ENCODE measurements at places on chromosomes 16 and 17.

DNA sequence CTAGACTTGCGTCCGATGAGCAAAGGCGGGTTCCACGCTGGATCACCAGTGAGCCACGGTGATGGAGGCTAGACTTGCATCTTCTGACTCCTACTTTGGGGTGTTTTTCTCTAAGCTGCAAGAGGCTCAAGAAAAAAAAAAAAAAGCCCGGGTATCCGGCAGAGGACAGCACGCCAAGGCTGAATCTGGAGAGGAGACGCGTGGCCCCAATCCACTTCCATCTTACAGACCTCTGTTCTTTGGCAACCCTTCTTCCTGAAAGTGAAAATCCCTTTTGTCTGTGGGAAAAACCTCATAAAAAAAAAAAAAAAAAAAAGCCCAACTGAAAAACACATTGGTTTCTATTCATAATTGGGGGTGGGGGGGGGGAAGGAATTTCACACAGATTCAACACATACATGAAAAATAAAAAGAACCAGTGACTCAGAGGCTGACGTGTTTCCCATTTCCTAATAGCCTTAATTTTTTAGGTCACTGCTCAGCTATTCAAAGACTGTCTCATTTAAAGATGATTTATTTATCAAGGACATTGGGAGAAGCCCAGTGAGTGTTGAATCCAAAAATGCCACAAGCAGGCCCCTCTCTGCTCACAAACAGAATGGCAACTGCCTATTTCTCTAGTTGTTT is 258.3 kb downstream of the FOXL1 start:
- no peak for DNase-seq

- DNase-seq, result no peak
These were observed 24.2 kb downstream of the XPO6 start for GRCh38 chr16:28187595-28188004.

GRCh38 chr16:678858-679813 is 1.1 kb upstream of the STUB1 start:
- DNase-seq, result no peak

DNA sequence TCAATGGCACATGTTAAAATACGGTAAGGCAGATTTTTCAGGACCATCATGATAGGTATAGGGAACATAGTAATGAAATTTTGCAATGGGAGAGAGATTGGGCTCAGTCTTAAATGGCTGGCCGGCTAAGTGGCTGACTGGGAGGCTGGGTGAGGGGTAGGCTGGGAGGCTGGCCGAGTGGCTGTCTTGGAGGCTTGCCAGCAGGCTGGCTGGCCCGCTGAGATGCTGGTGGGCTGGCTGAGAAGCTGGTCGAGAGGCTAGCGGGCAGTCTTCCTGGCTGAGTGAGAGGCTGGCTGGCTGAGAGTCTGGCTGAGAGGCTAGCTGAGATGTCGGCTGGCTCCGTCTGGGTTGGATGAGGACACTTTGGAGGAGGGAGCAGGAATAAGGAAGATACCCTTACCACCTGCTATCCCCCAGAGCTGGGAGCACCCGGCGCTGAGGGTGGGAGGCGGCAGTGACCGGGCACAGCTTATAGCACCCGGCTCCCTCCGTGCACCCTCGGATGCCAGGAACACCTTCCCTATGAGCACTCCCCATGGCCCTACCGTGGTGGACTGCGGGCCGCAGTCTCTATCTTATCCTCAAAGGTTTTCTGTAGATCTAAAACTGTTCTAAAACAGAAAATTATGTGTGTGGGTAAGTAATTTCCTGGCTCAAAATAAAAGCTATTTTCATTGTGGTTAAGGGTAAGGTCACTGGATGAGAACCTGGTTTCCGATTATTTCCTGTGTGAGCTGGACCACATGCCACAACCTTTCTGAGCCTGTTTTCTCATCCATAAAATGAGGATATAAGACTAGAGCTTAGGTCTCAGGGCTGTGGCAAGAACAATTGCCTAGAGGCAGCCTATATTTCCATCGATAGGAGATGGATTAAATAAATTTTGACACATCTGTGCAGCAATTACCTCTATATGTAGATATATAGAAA is 34.5 kb upstream of the TMC5 start:
- DNase-seq, result no peak

DNA sequence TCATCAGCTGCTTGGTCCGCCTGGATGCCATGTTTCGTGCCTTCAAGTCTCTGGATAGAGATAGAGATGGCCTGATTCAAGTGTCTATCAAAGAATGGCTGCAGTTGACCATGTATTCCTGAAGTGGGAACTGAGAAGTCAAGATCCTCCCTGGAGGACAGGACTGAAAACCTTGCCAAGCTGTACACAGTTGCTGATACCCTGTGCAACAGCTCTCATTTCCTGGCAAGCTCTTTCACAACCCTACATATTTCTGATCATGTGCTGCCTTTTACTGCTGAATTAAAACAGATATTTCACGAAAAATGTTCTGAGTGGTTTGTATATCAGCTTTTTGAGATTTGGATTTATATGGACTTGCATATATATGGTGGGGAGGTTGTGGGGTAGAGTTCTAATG is 898 bp downstream of the CAPNS2 start:
- no peak for DNase-seq

DNA sequence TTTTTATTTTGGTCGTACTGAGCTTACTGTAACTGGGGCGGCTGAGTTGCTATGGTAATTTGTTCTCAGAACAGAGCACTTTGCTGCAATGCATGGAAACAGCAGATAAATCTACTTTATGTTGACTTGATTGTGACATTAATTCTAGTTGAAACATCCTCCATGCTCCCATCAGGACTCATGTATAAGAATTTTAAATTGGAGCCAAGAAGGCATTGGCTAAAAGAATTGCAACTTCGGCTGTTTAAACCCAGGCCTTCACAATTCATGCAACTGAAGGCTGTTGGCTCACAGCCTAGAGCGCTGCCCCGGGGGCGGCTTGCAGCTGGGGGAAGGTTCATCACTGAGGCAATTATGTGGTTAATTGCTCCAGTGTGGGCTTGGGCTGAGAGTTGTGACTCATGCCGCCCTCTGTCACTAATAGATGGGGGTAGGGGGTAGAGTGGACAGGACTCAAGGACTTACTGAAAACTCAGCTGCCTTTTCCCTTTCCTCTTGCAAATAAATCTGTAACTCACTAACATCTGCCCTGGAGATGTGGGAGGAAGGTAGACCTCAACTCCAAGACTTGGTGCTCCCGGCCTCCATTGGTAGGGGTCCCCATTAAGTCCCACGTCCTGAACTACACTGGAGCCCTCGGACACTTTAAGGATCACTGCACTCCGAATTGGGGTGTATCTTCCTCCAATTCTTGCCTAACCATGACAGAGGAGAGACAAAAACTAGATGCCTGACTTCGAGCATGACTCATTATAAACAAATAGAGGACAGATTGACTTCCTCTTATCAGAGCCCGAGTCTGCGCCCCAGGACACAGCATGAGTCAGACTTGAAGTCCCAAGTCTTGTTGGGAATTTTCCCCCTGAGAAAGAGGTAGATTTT is 37.5 kb downstream of the ERCC4 start:
- no peak for DNase-seq

DNA sequence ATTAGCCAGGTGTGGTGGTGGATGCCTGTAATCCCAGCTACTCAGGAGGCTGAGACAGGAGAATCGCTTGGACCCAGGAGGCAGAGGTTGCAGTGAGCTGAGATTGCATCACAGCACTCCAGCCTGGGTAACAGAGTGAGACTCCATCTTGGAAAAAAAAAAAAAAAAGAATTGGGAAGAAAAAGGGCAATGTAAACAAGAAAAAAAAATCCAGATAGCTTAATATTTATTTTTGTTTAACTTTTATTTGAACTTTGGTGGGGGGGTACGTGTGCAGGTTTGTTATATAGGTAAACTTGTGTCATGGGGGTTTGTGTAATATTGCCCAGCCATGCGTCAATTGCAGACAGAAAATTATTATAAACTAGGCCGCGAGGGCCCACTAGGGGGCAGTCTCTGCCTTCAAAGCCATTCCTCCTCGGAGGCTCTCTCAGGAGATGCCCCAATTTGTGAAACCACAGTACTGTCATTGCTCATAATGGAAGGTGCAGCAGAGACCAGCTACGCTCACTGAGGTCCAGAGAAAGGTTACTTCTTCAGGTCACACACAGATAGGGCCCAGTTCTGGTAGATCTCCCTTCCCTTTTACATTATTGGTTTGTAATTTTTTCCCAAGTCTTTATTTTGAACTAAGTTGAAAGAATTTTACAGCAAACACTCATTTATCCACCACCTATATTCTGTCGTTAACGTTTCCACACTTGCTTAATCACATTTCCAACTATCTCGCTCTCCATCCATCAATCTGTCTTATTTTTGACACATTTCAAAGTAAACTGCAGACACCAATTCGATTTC is 206.2 kb downstream of the PRKCB start:
- peak; percentile 46 for DNase-seq

DNA sequence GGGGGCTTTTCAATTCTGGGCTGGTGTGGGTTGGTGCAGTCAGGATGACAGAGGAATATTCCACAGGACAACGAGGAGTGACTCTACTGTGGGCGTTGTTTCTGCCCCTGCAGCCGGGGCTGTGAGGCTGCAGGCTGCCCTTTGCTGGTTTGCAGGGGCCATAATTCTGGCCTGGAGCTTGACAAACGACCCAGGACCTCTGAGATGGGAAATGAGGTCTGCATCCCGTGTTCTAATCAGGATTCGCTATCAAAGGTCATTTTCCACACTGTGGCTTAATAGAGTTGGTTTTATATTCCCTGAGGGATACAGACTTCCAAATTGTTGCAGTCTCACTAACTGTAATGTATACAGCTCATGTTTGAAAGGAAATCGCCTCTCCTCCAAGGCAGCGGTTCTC is 180.9 kb downstream of the RPTOR start:
- DNase-seq, result no peak

GRCh38 chr17:82547981-82548380 is 28.4 kb downstream of the FOXK2 start:
- no peak for DNase-seq

GRCh38 chr16:72768591-72768990 is 279.3 kb downstream of the ZFHX3 start:
- no peak for DNase-seq

DNA sequence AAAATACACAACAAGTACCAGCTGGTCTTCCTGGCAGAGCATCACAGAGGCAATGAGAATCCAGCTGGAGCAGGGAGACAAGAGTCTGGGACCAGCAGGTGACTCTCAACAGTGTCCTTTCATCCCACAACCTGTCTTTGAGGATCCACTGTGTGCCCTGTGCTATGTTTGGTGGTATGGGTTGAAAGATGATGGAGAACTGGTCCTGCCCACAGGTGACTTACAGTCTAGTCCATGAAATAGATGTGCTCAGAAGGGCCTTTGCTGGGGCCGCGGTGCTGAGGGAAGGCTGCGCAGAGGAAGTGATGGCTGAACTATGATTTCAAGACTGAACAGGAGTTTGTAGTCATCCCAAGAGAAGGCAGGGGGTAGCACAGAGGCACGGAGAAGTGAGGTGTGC is 17.9 kb downstream of the WNT3 start:
- DNase-seq, result no peak

DNA sequence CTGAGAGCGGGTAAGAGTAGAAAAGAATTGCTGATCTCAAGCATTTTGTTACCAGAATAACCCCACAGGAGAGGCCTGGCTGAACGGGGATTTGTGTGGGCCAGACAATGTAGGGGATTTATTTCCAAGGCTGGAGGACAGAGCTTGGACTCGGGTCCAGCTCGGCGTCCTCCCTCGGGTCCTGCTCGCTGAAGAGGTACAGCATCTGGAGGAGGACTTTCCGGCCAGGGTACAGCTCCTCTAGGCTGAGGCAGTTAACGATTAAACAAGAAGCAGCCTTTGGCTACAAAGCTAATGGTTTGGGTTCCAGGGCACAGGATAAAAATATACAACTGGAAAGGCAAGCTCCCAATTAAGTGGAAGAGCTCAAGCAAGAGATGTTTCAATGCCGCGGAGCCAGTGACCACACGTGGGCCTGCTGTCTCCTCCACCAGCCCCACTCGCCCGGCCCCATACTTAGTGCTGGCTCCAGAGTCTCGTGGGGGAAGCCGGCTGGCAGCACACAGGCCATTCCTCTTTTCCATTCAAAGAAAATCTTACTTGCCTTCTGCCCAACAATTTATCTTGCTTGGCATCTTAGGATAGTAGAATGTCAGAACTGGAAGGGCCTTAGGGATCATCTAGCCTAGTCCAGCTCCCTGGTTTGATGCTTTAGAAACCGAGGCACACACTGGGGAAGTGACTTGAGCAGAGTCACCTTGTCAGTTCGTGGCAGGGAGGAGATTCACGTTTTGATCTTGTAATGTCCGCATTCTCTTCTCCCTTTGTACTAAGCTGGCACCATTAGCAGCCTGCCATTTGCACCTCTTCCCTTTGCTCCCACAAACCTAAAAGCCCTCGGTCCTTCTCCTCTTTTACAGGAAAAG is 85.9 kb upstream of the TBX2 start:
- DNase-seq, result no peak

- peak; percentile 52 for DNase-seq
These were observed at the start of gene TTYH2 for GRCh38 chr17:74212913-74213791. TSS of gene TTYH2 (plus strand) at chr17:74213571. CDS start at chr17:74213588, 17 bp downstream.

DNA sequence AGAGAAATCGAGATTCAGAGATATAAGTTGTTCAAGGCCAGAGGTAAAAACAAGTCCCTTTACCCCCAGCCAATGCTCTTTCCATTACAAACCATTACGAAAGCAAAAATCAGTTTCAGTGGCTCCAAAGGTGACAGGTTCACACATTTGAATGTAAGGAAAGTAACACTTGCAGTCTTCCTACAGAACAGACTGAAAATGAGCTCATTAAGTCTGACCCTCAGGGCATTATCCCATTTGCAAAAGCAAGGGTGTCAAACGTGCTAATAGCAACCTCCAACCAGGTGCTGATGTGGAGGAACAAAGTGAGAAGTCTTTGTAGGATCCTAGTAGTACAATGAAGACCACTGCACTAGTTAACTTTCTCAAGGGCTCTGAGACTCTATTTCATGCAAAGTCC is 65.2 kb downstream of the XPO6 start:
- no peak for DNase-seq

GRCh38 chr17:50944902-50945720 is 79.0 kb upstream of the TOB1 start:
- DNase-seq, result no peak

DNA sequence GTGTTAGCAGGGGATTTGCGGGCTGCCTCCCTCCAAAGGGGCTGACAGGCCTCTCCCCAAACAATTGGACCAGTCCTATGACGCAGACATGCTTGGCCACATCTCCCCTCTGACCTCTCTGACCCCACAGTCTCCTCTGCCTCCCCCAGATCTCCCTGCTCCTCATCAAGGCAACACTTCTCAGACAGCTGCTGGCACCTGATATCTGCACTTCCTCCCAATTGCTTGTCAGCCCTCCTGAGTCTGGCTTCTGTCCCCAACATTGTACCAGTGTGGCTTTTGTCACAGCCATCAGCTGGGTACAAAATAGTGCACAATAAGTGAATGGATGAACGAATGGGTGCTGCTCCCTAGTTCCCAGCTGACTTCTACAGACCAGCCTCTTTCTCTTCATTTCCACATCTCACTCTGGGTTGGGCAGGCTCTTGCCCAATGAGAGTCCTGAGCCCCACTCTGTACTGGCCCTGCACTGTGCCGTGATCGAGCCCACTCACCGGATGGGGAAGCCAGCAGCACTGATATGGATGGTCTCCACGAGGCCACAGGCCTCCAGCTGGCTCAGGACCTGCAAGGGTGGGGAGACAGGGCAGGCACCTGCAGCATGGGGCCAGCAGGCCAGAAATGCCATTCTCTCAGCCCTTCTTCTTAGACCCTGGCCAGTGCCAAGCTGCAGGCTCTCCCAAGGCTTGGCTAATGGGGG is 17.1 kb downstream of the ZNHIT3 start:
- no peak for DNase-seq
